Lung microvascular endothelial cell (primary cell): ENCODE measurements at places on chromosomes 16 and 17.

GRCh38 chr17:19338031-19338990 is 24.2 kb downstream of the B9D1 start:
- DNase-seq, result peak; percentile 75

DNA sequence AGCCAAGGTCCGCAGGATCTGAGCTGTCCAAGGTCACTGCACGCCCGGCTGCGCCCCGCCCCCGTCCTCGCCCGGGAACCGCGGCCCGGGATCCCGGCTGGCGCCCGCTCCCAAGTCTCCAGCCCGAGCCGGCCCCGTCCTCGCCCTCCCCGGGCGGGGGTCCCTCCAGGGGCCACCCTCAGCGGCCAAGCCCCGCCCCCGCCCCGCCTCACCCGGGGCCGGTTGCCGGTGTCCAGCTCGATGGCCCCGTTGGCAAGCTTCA is 216 bp downstream of the VPS9D1 start:
- DNase-seq, result peak; percentile 31

GRCh38 chr17:21370430-21370829 is 5.7 kb upstream of the KCNJ12 start:
- DNase-seq, result no peak

- no peak for DNase-seq
Observed at GRCh38 chr16:89502081-89502843, 5.9 kb upstream of the SPG7 start.

DNA sequence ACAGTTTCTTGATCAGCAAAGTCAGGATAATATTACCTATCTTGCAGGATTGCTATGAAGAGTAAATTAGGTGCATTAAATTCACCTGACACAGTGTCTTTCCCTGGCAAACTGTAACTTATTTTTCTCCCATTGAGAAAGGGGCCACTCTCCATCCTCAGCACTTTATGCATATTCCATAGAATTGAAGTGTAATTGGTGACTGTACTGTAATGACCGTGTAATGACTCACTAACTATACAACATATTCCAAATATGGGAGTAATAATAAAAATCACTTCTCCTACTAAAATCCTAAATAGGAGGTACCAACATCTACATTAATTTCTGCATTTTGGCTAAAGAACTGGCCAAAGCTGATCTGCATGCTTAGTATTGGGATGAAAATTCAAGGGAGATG is 141.9 kb upstream of the NOG start:
- DNase-seq, result no peak

- DNase-seq, result no peak
Observed at GRCh38 chr17:74282587-74283370, 8.7 kb downstream of the DNAI2 start.

- peak; percentile 60 for DNase-seq
Observed at GRCh38 chr16:81604960-81605383, 160.4 kb downstream of the CMIP start.

DNA sequence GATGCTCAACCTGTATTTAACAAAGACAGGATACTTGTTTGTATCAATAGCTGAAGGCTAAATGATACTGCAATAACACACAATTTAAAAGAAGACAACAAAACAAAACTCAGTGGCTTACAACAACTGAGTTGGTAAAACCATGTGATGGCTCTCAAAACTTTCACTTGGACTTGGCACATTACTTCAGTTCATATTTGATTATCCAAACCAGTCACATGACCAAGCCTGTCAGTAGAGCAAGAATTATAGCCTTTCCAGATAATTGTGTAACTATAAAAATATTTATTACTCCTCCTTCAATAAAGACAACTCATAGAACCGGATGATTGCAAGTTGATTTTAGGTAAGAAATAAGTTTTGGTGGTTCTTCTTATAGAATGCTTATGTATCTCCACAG is 56.8 kb downstream of the NQO1 start:
- no peak for DNase-seq

- no peak for DNase-seq
Observed at GRCh38 chr17:19938736-19939135, 38.9 kb downstream of the AKAP10 start.

DNA sequence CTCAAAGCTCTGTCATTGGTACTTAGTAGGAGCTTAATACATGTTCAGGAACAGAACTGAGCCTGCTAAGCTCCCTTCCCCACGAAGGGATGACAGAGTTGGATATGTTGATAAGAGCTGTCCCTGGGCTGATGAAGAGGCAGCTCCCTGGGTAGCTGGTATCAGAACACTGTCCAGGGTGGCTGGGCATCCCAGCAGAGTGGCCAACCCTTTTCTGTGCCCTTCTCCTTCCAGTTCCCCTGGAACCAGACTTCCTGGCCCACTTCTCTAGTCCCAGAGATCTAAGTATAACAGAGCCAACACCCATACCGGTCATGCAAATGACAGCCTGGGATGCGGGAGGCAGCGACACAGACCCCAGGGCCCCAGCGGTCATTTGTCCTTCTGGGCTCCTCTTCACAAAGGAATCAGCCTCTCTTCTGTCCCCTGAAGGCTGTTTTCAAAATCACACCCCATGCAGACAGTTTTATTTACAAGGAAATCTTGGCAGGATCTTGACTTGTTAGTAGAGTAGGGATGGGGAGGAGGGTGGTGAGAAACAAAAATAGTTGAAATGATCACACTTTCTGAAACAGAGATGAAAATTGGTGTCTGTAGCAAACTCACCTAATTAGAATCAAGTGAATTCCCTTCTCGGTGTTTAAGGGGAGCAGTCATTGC is 1.4 kb upstream of the RHBDL3 start:
- DNase-seq, result no peak

DNA sequence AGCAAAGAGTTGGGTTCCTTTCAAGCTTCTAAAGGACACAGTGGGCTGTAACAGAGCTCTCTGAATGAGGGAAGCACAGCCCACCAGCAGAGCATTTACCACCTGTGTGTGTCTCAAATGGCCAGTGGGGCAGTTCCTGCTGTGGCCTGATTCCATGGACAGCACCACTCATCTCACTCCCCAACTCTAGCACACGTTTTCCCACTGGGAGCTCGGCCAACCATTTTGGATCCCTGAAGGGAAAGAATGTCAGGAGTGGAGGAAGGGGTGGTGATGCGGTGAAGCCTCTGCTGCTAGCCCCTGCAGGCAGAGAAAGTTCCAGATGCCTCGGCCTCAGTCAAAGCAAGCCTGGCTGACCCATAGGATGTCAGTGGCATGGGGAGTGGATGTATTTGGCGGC is 86.6 kb downstream of the PLXDC1 start:
- no peak for DNase-seq

DNA sequence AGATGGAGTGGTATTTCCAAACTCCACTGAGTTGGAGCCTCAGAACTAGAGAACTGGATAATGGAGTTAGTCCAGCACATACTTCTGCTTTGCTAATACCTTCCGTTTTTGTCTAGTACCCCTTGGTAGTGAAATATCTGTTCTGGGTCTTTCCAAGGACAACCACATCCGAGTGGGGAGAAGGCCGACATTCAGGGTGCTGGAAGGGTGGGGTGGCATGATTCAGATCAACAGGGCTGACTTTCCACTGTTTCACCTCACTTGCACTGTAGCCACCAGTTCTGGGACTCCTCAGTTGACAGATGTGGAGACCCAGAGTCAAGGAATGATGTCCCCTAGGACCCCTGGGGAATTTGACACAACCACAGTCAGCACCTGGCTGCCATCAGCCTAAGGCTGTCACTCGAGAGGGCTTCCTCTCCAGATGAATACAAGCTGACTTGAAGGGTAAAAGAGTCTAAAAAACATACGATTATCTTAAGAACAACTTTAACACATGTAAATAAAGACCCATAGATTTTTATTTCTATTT is 84.8 kb upstream of the HNF1B start:
- DNase-seq, result no peak

- no peak for DNase-seq
Observed at GRCh38 chr16:85768199-85768598, 17.3 kb upstream of the C16orf74 start.

GRCh38 chr17:49631496-49631895 is 46.4 kb downstream of the SPOP start:
- DNase-seq, result no peak

GRCh38 chr17:81000334-81000630 is 8.6 kb downstream of the CHMP6 start:
- no peak for DNase-seq

GRCh38 chr17:57067162-57067561 is 17.9 kb upstream of the AKAP1 start:
- DNase-seq, result no peak

DNA sequence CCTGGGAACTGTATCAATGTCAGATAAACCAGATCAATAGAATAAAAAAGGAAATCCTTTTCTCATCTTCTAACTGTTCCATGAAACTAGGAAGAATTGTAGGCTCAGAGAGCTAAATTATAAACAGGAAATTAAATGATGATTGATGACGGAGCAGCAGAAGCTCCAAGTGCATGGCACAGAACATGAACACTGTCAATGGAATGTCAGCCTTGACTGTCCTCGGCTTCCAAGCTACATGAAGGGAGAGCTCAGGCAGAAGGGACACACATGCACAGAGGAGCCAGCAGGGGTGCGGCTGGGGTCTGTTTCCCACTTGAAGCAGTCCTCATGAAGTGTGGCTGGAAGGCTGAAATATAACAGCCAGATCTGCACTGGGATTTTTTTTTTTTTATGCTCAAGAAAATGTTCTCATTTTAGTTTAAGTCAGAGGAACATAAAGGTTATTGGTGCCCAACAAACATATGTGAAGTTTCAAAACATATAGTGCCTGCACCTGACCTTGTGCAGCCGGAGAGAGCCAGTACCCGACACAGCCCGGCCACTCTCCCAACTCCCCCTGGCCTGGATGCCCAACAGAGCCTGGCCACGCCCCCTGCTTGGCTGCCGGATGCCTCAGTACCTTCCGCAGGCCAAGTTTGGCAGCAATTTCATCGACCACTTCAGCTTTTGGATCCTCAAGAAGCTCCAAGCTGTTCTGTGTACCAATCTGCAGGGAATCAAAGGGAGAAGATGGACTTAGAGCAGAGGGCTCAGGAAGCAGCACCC is 37.0 kb downstream of the NPLOC4 start:
- peak; percentile 37 for DNase-seq

DNA sequence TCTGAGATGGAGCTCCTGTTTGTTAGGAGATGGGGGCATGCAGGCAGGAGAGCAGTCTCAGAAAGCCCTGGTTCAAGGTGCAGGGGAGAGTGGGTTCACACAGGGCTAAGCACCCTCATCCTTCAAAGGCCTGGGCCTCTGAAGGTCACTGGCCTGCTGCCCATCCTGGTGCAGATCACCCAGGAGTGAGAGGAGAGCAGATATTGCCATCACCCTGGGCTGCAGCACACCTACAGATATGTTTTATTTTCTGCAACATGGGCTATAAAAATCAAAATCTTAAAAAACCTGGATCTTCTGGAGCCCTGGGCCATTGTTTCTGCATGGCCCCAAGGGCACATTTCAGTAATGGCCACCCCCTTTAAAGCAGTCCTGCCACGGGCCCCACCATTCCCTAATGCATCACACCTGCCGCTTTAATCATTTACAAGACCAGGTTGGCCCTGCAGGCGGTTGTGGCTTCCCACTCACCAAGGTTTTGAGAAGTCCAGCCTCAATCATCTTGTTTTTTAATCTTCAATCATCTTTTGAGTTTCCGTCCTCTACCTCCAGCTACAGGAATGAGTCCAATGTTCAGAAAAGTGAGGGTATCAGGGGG is 20.4 kb upstream of the NUP93 start:
- DNase-seq, result no peak

DNA sequence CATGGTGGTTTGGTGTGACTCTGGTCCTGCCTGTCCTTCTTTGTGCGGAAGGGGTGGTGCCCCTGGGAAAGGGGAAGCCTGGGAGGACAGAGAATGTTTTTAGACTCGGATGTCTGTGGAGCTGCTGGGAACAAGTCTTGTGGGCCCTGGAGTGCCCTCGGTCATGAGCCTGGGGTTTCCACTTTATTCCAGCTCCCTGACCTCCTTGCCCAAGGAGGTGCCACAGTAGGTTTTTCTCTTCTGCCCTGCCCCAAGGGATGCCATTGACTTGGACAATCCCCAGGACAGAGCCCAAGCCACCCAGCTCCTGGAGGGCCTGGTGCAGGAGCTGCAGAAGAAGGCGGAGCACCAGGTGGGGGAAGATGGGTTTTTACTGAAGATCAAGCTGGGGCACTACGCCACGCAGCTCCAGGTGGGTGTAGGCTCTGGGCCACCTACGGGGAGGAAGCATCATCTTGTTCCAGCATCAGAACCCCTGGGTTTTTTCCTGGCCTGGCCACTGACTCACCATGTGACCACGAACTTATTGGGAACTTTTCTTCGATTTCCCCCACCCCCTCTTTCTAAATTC is 1.4 kb downstream of the STAT5A start:
- DNase-seq, result no peak

- no peak for DNase-seq
Observed at GRCh38 chr17:10149573-10150399, 48.6 kb downstream of the GAS7 start.

GRCh38 chr17:1714980-1715802 is 5.0 kb upstream of the TLCD2 start:
- DNase-seq, result peak; percentile 90

- no peak for DNase-seq
Observed at GRCh38 chr16:46885960-46886763, 2.0 kb downstream of the GPT2 start.

GRCh38 chr17:34885076-34885475 is 76.2 kb downstream of the CCT6B start:
- no peak for DNase-seq

GRCh38 chr17:8623591-8623990 is 6.9 kb downstream of the MYH10 start:
- no peak for DNase-seq

GRCh38 chr17:82892899-82893565 is 53.2 kb upstream of the ZNF750 start:
- no peak for DNase-seq

- no peak for DNase-seq
Observed at GRCh38 chr17:36856222-36856621, 81.1 kb upstream of the LHX1 start.

DNA sequence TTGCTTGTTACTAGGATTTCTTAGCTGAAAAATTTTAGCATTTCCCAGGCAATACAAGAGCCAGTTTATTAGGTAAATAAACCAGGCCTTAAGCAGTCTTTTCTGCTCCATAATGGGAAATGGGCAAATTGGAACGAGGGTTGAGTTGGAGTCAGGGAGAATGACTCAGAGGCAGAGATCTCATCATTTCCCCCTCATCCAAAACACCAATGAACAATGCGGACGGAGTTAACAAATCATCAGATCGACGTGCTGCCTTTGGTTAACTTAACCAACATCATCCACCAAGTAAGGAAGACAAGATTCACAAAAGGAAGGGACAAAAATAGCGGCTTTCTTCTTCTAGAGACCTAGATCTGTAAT is 243.5 kb downstream of the STX8 start:
- DNase-seq, result no peak

- DNase-seq, result no peak
Observed at GRCh38 chr17:8740486-8740885, 4.2 kb downstream of the CCDC42 start.
